K562 (cell line): ENCODE measurements at places on chromosomes 11 and 22.

DNA sequence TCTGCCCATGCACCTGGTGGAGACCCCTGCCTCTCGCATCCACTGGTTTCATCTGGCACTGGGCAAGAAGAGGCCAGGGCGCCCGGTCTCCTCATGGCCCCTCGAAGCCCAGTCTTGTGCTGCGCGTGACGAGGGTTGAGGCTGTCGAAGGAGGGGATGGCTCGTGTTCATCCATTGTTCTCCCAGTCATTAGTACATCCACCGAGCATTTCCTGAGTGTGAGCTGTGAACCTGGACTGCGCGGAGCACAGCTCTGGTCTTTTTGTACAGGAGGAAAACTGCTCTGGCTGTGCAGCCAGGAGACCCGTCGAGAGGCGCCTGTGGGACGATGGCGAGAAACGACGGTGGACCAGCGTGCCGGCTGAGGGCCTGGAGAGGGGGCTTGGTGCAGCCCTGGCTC is 6.8 kb downstream of the CACNA1I start:
- no peak for DNase-seq
- H3K36me3 ChIP-seq: no peaks in the 10 kb centered on the region
- H3K4me3 ChIP-seq: no peak overlapping the region
- no peak overlapping the region for H3K27ac ChIP-seq
- peaks cover 12% of the 10 kb centered on the region; the same call in 2 of the 3 replicates for H3K4me1 ChIP-seq

GRCh38 chr22:18148293-18148965 is 1.5 kb upstream of the USP18 start:
- H3K27ac ChIP-seq: no peak overlapping the region
- no peak overlapping the region for H3K4me3 ChIP-seq
- no peak for DNase-seq
- H3K4me1 ChIP-seq: peaks cover 9% of the 10 kb centered on the region

GRCh38 chr22:39409516-39410029 is 10.0 kb downstream of the TAB1 start:
- H3K4me1 ChIP-seq: no peaks in the 10 kb centered on the region; the same call in 1 of the 2 replicates
- DNase-seq: no peak
- H3K27me3 ChIP-seq: no peaks in the 10 kb centered on the region
- H3K27ac ChIP-seq: no peak overlapping the region
- H3K36me3 ChIP-seq: peaks cover 10% of the 10 kb centered on the region; the same call in 1 of the 3 replicates

DNA sequence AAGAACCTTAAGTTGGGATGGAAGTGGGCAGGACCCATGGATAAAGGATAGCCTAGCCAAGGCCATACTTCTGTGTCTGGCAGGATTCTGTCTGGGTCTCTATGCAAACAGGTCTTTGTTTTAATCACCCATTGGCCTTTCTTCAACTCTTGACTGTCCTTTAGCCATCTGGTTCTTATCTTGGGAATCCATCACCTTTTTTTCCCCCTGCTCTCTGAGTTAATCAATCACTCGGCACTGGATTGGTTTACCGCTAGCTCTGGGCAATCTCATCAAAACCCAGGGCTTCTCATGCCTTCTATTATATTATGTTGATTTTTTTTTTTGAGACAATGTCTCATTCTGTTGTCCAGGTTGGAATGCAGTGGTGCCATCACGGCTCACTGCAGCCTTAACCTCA is 1.8 kb upstream of the RNF169 start:
- H3K4me3 ChIP-seq: no peak overlapping the region
- no peak overlapping the region for H3K27ac ChIP-seq
- 0 out of 3 replicates have a peak, but pooled peaks cover 3% of the 10 kb centered on the region for H3K36me3 ChIP-seq
- H3K27me3 ChIP-seq: no peaks in the 10 kb centered on the region
- DNase-seq: no peak

DNA sequence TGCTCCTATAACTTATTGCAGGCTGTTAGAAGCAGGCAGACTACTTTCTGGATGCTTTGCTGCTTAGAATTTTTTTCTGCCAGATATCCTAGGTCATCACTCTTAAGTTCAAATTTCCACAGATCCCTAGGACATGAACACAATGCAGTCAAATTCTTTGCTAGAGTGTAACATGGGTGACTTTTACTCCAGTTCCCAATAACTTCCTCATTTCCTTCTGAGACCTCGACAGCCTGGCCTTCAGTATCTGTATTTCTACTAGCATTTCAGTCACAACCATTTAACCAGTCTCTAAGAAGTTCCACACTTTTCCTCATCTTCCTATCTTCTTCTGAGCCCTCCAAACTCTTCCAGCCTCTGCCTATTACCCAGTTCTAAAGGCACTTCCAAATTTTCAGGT is 60.4 kb upstream of the ZBED5 start:
- H3K27me3 ChIP-seq: no peaks in the 10 kb centered on the region
- H3K4me1 ChIP-seq: peaks cover 20% of the 10 kb centered on the region
- no peak for DNase-seq
- H3K27ac ChIP-seq: no peak overlapping the region

- H3K27me3 ChIP-seq: no peaks in the 10 kb centered on the region
- no peak for DNase-seq
- H3K36me3 ChIP-seq: peaks cover 90% of the 10 kb centered on the region
- no peaks in the 10 kb centered on the region for H3K4me1 ChIP-seq
- H3K4me3 ChIP-seq: no peak overlapping the region
- H3K27ac ChIP-seq: no peak overlapping the region
These were observed 52.0 kb upstream of the CHRNA10 start for GRCh38 chr11:3723014-3723708.

DNA sequence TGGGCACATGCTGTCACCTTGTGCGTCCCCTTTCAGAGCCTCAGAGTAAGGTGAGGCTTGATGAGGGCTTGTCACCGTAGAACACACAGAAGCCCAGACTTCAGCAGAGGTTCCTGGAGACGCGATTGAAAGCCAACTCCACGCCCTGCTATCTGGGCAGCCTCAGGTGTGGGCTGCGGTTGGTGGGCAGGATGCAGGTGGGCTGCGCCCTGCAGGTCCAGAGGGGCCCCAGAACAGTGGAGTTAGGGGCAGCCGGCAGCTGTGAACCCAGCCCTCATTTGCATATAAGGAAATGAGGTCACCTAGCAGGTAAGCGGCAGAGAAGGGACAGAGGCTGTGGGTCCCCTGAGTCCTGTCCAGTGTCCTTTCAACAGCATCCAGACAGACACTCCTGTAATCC is 15.4 kb downstream of the PHLDA2 start:
- peaks cover 14% of the 10 kb centered on the region; the same call in 2 of the 3 replicates for H3K4me1 ChIP-seq
- DNase-seq: no peak
- no peak overlapping the region for H3K27ac ChIP-seq
- no peaks in the 10 kb centered on the region for H3K36me3 ChIP-seq
- no peaks in the 10 kb centered on the region for H3K27me3 ChIP-seq
- no peak overlapping the region for H3K4me3 ChIP-seq

DNA sequence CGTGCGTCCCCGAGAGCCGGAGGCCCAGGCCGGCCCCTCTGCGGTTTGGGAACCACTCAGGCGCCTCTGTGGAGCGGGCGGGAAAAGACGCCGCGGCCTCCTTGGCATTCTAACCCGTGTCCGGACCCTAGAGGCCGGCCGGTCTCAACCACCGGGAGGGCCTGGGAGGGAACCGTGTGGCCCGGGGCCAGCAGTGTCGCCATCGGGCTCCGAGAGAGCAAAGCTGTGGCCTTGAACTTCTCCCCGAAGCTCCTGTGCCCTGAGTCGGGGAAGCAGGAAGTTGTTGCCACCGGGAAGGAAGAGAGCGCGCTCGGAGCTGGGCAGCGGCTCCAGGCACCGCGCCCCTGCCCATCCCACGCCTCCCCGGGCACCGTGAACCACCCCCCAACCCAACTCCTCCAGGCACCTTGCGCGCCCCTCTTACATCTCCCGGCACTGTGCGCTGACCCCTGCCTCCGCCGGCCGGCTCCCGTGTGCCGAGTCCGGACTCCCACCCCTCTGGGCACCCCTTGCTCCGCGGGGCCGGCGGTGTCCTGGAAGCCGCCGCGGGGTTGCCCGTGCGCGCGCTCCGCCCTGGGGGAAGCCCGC is 80.0 kb upstream of the PPARA start:
- no peak overlapping the region for H3K27ac ChIP-seq
- peaks cover 22% of the 10 kb centered on the region for H3K4me1 ChIP-seq
- no peak overlapping the region for H3K4me3 ChIP-seq
- H3K36me3 ChIP-seq: no peaks in the 10 kb centered on the region
- no peak for DNase-seq
- H3K27me3 ChIP-seq: no peaks in the 10 kb centered on the region

GRCh38 chr22:32846780-32847491 is 45.4 kb downstream of the TIMP3 start:
- H3K27me3 ChIP-seq: peaks cover 25% of the 10 kb centered on the region
- no peak overlapping the region for H3K27ac ChIP-seq
- no peak for DNase-seq
- H3K4me1 ChIP-seq: no peaks in the 10 kb centered on the region

- no peak overlapping the region for H3K27ac ChIP-seq
- no peak overlapping the region for H3K4me3 ChIP-seq
- DNase-seq: no peak
- no peaks in the 10 kb centered on the region for H3K4me1 ChIP-seq
- no peaks in the 10 kb centered on the region; the same call in 1 of the 2 replicates for H3K27me3 ChIP-seq
- no peaks in the 10 kb centered on the region for H3K36me3 ChIP-seq
These were observed 43.6 kb downstream of the SYN3 start for GRCh38 chr22:33014621-33015020.
